ENCODE measurements at places on chromosomes 5 and 9.

DNA sequence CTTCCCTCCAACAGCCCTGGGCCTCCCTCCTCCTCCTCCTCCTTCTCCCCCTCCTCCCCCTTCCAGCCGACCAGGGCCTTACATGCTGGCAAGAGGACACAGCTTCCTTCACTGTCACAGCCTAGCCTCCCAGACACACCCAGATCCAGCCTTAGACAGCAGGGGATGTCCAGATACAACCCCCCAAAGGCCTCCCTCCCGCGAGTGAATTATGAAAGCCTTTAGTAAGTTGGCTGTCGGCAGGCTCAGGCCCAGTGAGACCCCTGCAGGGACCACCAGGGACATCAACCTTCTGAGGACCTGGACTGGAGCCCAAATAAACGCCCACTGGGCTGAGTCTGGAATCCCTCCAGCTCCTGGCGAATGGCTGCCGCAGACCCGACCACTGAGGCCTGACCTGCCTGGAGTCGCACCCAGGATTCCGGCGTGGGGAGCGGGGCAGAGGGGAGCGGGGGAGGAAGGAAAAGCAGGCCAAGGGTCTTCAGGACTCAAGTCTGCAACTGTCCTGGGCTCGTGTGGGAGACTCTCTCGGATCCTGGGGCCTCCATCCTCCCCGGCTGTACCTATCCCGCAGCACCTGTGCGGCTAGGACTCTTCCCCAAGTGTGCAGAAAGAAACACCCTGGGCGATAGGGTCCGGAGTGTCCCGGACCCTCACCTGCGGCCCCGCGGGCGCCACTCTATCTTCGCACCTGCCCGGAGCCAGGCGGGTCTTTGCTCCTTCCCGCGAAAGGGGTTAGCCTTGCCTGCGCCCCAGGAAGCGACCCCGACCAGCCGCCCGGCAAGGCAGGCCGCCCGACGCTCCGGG is 705 bp downstream of the SEPTIN8 start:
- no peaks in the 10 kb centered on the region for H3K27me3 ChIP-seq
- H3K4me3 ChIP-seq, result peak overlapping the region; percentile 54
- peaks cover 19% of the 10 kb centered on the region for H3K4me1 ChIP-seq
- peaks cover 3% of the 10 kb centered on the region for H3K36me3 ChIP-seq

GRCh38 chr5:1703352-1704050 is 96.1 kb downstream of the MRPL36 start:
- no peak overlapping the region for H3K27ac ChIP-seq
- peaks cover 87% of the 10 kb centered on the region for H3K27me3 ChIP-seq
- H3K4me1 ChIP-seq, result no peaks in the 10 kb centered on the region
- H3K4me3 ChIP-seq, result no peak overlapping the region
- no peaks in the 10 kb centered on the region for H3K36me3 ChIP-seq
- DNase-seq, result no peak

DNA sequence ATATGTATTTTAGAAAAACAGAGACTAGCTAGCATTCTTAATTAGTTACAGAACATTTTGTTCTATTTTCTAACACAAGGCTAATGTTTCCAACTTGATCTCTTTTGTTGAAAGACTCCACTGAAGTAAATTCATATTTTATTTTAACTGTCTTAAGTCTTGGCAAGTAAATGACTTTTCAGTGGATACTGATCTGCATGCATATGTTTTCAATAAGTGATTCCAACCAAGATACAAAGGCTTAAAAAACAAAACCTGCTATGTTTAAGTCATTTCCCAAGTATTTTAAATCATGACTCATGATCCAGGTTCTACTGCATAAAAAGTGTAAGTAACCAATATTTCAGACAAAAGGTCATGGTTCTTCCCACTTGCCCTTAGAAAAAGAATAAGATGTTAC is 5.7 kb downstream of the CDO1 start:
- DNase-seq, result no peak
- H3K4me1 ChIP-seq, result peaks cover 9% of the 10 kb centered on the region
- H3K4me3 ChIP-seq, result no peak overlapping the region
- peaks cover 50% of the 10 kb centered on the region for H3K27me3 ChIP-seq
- peaks cover 4% of the 10 kb centered on the region for H3K36me3 ChIP-seq
- H3K27ac ChIP-seq, result no peak overlapping the region

- no peaks in the 10 kb centered on the region for H3K36me3 ChIP-seq
- peaks cover 9% of the 10 kb centered on the region for H3K4me1 ChIP-seq
- DNase-seq, result no peak
- peaks cover 40% of the 10 kb centered on the region for H3K27me3 ChIP-seq
These were observed 4.6 kb upstream of the SLC25A48 start for GRCh38 chr5:135829681-135830383.

DNA sequence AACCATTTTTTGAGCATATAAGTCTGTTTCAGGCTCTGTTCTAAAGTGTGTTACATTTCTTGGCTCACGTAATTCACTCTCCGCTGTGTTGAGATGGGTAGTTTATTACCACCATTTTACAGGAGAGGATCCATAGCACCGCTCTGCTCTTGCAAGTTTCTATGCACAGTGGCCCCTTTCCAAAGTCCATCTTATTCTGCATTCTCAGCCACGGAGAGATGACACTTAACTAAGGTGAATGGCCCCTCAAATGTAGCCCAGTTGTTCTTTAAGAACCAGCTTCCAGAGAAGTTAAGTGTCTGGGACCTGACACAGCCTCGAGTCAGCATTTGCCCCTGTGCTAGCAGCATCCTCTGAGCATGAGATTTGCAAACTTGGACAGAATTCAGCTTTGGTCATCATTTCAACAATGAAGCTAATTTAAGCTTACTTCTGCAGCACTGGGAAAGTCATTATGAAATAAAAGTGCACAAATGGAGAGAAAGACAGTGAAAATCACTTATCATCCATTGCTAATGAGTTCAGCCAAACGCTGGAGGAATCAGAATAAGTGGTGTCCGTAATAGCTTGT is 61.9 kb downstream of the FAM78A start:
- H3K4me1 ChIP-seq, result no peaks in the 10 kb centered on the region
- H3K27me3 ChIP-seq, result no peaks in the 10 kb centered on the region
- H3K4me3 ChIP-seq, result no peak overlapping the region
- DNase-seq, result no peak

DNA sequence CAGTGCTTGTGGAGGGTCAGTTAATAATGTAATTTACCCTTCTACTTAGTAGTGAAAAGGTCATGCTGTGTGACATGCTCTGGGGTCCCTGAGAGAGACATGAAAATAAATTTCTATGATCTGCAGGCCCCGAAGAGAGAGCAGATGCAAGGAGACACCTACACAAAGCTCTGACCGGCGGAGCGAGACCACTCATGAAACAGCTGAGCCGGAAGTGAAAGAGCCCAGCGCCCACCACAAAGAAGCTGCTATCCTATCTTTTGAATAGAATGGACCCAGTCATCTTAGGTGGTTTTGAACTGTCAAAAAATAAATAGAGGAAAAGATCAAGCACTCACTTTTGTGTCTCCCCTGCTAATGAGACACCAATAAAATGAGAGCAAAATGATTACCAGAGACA is 190.0 kb downstream of the MED10 start:
- peaks cover 3% of the 10 kb centered on the region for H3K27me3 ChIP-seq
- no peak overlapping the region for H3K4me3 ChIP-seq
- H3K4me1 ChIP-seq, result no peaks in the 10 kb centered on the region
- no peak for DNase-seq

- H3K36me3 ChIP-seq, result no peaks in the 10 kb centered on the region
- peaks cover 38% of the 10 kb centered on the region for H3K27me3 ChIP-seq
- no peak overlapping the region for H3K4me3 ChIP-seq
- no peak overlapping the region for H3K27ac ChIP-seq
- DNase-seq, result no peak
These were observed 135.7 kb downstream of the OLFM1 start for GRCh38 chr9:135222881-135223760.

GRCh38 chr9:96270236-96270744 is 31.7 kb downstream of the HSD17B3 start:
- H3K4me1 ChIP-seq, result no peaks in the 10 kb centered on the region
- no peaks in the 10 kb centered on the region for H3K36me3 ChIP-seq
- H3K27ac ChIP-seq, result no peak overlapping the region
- H3K4me3 ChIP-seq, result no peak overlapping the region
- DNase-seq, result no peak
- peaks cover 51% of the 10 kb centered on the region for H3K27me3 ChIP-seq

- no peak for DNase-seq
- H3K4me3 ChIP-seq, result no peak overlapping the region
- peaks cover 24% of the 10 kb centered on the region for H3K27me3 ChIP-seq
- no peaks in the 10 kb centered on the region for H3K36me3 ChIP-seq
These were observed 77.9 kb downstream of the SLIT3 start for GRCh38 chr5:169222934-169223594.

- H3K27me3 ChIP-seq, result peaks cover 7% of the 10 kb centered on the region
- no peak for DNase-seq
- no peak overlapping the region for H3K27ac ChIP-seq
- peaks cover under 1% of the 10 kb centered on the region for H3K4me1 ChIP-seq
These were observed 358.8 kb downstream of the MAN2A1 start for GRCh38 chr5:110048491-110048890.

DNA sequence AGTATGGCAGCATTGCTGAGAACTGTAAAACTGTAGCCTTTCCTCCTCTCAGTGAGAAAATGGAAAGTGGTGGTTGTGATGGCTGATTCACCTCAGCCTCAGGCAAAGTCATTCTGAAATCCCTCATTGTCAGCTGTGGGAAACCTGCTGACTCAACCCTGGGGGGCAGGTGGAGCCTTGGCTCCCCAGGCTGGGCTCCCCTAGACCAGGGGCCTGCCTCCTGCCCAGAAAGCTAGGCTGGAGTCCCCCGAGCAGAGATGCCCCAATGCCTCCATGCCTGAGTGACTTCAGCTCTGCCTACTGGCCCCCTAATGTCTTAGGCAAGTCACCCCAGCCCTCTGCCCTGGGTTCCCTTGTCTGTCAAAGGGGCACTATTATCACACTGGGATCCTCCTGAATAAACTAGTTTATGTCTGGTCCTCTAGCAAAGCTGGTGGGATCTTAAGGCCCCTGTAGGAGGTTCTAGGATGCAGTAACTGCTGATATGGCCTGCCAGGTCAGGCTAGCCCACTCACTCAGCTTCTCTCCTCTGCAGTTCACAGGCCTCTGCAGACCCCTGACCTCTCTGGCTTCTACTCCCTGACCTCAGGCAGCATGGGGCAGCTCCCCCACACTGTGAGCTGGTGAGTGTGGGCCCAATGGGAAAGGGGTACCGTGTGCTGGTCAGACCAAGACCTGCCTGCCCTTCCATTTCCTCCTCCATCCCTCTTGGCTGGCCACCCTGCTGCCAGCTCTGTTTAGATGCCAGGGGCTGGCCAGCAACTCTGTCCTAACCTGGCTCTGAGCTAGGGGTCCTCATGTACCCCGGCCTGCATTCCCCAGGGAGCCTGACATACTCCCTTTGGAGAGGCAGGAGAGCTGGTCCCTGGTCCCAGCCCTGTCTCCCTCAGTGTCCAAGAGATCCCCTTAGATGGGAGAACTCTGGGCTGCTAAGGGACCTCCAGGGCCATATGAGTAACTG is 24.2 kb downstream of the TCF7 start:
- peak overlapping the region; percentile 95 for H3K27ac ChIP-seq
- peaks cover 77% of the 10 kb centered on the region for H3K4me1 ChIP-seq
- no peaks in the 10 kb centered on the region for H3K27me3 ChIP-seq
- peak overlapping the region; percentile 41 for H3K4me3 ChIP-seq
- no peak for DNase-seq
- H3K36me3 ChIP-seq, result peaks cover 100% of the 10 kb centered on the region

GRCh38 chr5:100840789-100841188 is 62.3 kb downstream of the ST8SIA4 start:
- peaks cover 3% of the 10 kb centered on the region for H3K36me3 ChIP-seq
- H3K27me3 ChIP-seq, result no peaks in the 10 kb centered on the region
- peak overlapping the region; percentile 92 for H3K27ac ChIP-seq
- H3K4me3 ChIP-seq, result peak overlapping the region; percentile 83
- no peak for DNase-seq

GRCh38 chr5:125113328-125113727 is 366.9 kb upstream of the ZNF608 start:
- H3K36me3 ChIP-seq, result no peaks in the 10 kb centered on the region
- H3K27me3 ChIP-seq, result no peaks in the 10 kb centered on the region
- DNase-seq, result no peak
- no peak overlapping the region for H3K27ac ChIP-seq
- H3K4me1 ChIP-seq, result no peaks in the 10 kb centered on the region
- no peak overlapping the region for H3K4me3 ChIP-seq

GRCh38 chr9:18124760-18125159 is 349.2 kb upstream of the ADAMTSL1 start:
- no peaks in the 10 kb centered on the region for H3K4me1 ChIP-seq
- no peak for DNase-seq
- H3K27me3 ChIP-seq, result no peaks in the 10 kb centered on the region
- no peak overlapping the region for H3K4me3 ChIP-seq
- peaks cover 4% of the 10 kb centered on the region for H3K36me3 ChIP-seq

DNA sequence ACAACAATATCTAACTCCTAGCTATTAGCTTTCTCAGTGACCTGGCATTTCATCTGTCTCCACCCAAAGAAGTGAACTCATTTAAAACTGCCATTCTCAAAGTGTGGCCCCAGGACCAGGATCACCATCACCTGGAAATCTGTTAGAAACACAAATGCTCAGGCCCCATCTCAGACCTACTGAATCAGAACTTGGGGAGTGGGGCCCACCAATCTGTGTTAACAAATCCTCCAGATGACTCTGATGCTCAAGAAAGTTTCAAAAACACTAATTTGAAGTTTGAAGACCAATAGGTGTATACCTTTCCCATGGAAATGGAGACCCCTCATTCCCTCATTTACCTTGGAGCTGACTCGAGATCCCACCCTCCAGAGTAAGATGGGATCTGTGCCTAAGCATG is 72.3 kb downstream of the PRELID2 start:
- no peaks in the 10 kb centered on the region for H3K4me1 ChIP-seq
- DNase-seq, result no peak
- no peaks in the 10 kb centered on the region for H3K27me3 ChIP-seq
- H3K4me3 ChIP-seq, result no peak overlapping the region
- no peaks in the 10 kb centered on the region for H3K36me3 ChIP-seq
- no peak overlapping the region for H3K27ac ChIP-seq

DNA sequence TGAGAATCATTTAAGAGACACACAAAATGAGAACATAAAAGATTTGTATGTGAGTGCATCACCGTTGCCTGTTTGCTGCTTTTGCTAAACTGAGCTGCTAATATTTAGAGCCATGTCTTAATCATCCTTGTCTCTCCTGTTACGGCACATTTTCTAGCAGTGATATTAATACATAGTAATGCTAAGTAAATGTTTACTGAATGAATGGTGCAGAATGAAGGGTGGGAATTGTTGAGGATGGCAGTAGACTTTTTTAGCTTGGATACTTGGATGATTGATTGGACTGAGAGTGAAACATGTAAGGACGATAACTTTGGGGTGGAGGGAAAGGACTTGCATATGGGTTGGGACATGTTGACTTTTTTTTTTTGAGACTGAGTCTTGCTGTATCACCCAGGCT is 102.3 kb upstream of the ABCA1 start:
- H3K27me3 ChIP-seq, result no peaks in the 10 kb centered on the region
- no peaks in the 10 kb centered on the region for H3K36me3 ChIP-seq
- H3K4me1 ChIP-seq, result no peaks in the 10 kb centered on the region
- no peak for DNase-seq

DNA sequence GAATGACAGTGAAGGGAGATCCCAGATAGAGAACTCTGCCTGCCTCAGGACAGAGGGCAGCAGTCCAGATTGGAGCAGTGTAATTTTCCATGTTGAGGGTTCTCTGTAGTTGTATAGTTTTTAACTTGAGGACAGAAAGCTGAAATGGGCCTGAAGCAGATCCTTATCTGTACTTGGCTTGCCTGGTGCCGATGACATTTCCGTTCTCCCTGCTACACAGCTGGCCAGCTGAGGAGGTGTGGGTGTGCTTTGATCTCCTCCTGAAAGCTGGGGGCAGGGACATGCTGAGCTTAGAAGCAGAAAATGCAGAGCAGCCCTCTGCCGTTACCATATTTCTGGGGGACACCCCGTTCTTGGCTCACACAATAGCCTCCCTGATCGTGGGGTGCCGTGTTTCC is 10.5 kb downstream of the GLRX start:
- H3K4me1 ChIP-seq, result peaks cover 70% of the 10 kb centered on the region
- DNase-seq, result no peak
- H3K27ac ChIP-seq, result peak overlapping the region; percentile 92
- peak overlapping the region; percentile 56 for H3K4me3 ChIP-seq
